Stimulated activated CD8-positive, alpha-beta memory T cell treated with anti-CD3 and anti-CD28 coated beads, Interleukin-2, amount 100 ng/mL, for 1 hour (primary cell): ENCODE measurements at places on chromosomes 4 and X.

GRCh38 chrX:292900-293897 is 12.0 kb downstream of the PLCXD1 start:
- DNase-seq = no peak

- no peak for DNase-seq
Observed at GRCh38 chr4:123986268-123986798, 589.7 kb downstream of the SPRY1 start.

- no peak for DNase-seq
Observed at GRCh38 chr4:100386270-100386669, 131.6 kb downstream of the EMCN start.

GRCh38 chr4:113189546-113189945 is 140.1 kb downstream of the ANK2 start:
- no peak for DNase-seq

GRCh38 chrX:68748030-68748429 is 80.8 kb upstream of the EFNB1 start:
- DNase-seq = no peak

GRCh38 chr4:667545-667925 is 6.5 kb downstream of the ATP5ME start:
- DNase-seq = no peak

DNA sequence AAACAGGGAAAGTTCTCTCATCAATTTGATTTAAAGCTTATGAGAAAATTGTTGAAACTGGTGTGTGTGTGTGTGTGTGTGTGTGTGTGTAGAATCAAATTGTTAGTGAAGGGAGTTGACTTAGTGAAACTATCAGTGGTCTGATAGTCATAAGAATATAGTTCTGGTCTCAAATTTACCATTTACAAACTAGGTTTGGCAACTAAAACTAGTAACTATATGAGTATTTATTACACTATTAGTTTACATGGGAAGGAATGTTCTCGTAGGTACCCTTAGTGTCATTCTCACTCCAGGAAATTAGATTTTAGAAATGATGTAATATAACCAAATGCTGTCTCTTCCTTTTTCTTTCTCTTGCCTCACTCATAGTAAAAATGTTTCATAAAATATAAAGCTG is 11.9 kb downstream of the SULT1E1 start:
- no peak for DNase-seq

GRCh38 chr4:75904076-75904475 is 1.8 kb upstream of the PPEF2 start:
- no peak for DNase-seq

- DNase-seq = no peak
Observed at GRCh38 chr4:60544981-60545380, 655.1 kb upstream of the ADGRL3 start.

DNA sequence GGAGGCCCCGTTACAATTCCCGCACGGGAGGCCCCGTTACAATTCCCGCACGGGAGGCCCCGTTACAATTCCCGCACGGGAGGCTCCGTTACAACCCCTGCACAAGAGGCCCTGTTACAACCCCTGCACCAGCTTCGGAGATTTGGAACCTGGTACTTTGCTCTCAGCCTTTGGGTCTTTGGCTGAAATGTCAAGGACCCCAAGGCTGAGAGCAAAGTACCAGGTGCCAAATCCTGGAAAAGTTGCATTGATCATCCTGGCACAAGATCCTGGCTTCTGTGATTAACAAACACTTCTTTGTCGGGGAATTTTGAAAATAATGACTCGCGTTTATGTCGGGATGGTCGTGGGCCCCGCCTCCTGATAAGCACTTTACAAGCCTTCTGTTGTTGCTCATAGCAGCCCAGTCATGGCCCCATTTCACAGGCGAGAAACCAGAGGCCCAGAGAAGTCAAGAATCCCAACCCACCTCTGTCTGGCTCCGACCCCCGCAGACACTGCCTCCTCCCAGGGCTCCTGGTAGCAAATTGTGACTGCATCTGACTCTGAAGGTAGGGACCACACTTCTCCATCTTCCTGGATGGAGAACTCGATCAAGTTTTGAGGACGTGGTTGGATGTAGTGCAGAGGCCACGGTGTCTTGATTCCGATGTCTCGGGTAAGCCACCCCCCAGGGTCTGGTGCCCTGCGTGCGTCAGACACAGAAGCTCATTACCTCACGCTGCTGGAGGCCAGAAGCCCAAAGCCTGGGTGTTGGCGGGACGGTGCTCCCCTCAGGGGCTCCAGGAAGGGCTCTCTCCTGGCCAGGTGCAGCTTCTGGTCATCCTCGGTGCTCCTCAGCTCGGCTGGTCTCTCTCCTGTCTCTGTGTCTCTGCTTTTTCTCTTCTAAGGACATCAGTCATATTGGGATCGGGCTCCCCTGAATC is 60.3 kb downstream of the ADRA2C start:
- DNase-seq = no peak

DNA sequence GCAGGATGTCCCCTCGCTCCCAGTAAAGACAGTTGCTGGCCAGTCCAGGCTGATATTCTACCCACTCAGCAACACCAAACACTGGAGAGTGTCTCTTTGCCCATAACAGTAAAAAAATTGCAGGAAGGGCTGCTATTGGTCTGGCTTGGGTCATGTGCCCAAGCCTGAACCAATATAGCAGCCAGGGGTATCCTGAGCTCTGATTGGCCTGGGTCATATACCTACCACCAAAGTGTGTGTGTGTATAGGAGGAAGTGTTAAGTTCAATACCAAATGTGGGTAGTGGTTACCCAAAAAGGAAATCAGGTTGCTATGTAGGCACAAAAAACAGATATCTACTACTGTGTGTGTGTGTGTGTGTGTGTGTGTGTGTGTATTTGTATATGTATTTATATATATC is 373.2 kb downstream of the BCOR start:
- no peak for DNase-seq

- DNase-seq = no peak
Observed at GRCh38 chrX:68936608-68937007, 107.8 kb downstream of the EFNB1 start.

DNA sequence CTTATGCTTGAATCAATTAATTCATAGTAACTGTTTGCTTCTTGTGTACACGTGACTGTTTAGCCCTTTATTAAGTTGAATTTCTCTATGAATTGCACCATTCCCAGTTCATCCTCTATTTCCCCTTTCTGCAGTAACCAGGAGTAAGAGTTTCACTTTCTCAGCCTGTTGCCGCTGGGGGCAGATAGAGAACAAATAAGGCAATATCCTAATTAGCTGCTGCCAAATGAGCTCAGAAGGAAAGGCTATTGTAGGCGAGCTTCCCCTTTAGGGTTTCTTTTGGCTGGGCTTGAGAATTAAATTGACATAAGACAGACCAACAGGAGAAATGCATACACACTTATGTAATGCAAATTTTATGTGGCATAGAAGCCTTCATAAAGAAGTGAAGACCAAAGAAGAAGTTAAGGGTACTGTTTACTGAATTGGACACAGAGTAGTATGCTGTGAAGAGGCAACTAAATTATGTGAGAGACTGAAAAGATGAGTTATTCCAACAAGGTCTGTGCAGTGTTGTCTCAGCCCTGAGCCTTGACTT is 1594.7 kb downstream of the TECRL start:
- no peak for DNase-seq

GRCh38 chr4:118340109-118340508 is 12.7 kb downstream of the PRSS12 start:
- no peak for DNase-seq

DNA sequence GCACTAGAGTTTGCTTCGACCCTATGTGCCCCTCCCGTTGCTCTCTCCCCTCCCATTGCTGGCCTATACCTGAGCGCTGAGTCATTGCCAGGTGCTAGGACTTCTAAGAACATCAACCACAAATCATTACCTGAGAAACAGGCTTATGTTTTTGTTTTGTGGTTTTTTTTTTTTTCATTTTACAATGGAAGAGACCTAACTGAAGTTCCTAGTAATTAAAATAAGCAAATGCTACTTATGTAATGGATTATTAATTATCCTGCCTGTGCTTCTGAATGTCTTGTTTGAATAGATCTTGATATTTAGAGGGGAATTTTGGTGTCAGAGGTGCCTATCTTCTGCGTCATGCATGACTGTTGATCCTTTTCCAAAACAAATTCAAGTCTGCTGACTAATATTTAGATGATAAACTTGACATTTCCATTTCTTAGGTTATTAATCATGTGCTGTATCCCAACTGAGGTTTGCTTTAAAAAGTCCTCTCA is 275.4 kb upstream of the CPEB2 start:
- no peak for DNase-seq

GRCh38 chrX:41082783-41083182 is 2.5 kb upstream of the USP9X start:
- no peak for DNase-seq

DNA sequence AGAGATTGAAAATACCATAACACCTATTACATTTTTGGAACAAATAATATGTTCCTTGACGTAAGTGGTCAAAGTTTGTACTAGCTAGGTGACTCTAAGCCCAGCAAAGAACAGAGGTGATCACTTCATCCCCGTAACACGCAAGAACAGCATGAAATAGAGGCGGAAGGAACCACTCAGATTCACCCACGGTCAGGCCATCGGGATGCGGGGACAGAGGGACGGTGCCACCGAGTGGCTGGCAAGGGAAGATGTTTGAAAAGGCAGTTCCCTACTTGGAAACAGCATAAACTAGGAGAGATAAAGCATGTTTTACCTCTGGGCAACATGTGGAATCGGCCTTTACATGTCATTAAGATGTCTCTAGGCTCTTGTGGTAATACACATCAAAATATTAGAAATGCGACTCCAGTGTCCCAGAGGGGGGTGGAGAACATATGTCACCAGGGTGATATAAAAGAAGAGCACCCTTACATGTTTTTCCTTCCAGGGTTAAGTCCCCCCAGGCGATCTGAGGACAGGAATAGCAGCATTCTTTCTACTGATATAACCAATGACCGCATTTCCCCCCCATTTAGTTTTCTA is 84.0 kb downstream of the PHKA2 start:
- DNase-seq = no peak

GRCh38 chr4:8153441-8153840 is 5.2 kb downstream of the ABLIM2 start:
- DNase-seq = no peak

GRCh38 chrX:106874075-106874474 is 29.1 kb downstream of the RIPPLY1 start:
- DNase-seq = no peak

DNA sequence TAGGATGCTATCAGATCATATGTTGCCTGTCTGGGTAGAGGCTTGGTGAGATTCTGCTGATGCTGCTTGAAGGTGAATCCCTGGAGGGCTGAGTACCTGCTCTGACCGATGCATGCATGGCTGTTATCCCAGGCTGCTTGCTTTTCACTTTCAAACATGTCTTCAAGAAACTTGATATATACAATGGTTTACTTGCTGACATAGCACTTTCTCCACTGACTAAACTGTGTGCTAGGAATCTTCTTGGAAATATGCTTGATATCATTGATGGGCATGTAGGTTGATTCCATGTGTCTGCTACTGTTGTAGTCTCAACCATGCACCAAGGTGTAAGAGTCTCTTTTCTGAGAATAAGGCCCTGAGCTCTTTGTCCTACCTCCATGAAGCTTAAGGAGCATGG is 79.6 kb upstream of the WDR1 start:
- no peak for DNase-seq

- DNase-seq = no peak
Observed at GRCh38 chr4:144363890-144364289, 223.4 kb upstream of the GYPA start.

- no peak for DNase-seq
Observed at GRCh38 chr4:146949559-146949958, 3.9 kb upstream of the TTC29 start.

GRCh38 chrX:101484135-101484534 is 1.1 kb upstream of the ARMCX4 start:
- DNase-seq = no peak

DNA sequence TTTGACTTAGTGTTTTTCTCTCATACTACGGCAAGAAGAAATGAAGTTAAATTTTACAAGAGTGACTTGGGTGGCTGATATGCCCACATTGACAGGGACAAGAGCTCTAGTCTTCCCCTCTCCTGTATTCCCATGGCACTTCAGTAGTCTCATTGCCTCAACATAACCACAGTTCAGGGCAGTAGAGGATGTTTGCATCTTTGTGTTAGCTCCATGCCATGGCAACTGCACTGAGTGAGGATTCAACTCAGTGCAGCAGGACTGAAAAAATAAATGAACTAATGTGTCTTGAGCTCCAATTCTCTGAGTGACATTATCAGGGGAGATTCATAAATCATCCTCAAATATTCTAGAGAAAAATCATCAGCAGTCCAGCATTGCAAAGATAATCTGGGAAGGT is 78.8 kb downstream of the TET2 start:
- DNase-seq = no peak

DNA sequence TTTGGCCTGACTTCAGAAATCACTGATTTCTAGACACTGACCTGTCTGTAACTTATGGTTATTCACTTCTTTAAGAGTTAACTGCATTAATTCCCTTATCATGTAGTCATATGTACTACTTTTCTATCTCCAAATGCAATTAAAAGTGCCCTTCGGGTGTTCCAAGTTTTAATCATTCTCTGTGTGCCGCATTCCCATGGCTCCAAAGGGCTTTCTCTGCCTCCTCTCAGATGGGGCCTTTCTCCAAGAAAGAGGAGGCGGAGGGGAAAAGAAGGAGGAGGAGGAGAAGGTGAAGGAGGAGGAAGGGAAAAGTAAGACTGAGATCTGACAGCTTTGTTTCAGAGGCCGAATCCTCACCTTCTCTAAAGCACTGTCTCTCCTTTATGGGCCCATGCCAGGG is 325.8 kb downstream of the LDB2 start:
- no peak for DNase-seq

GRCh38 chr4:170446782-170447181 is 357.0 kb upstream of the AADAT start:
- no peak for DNase-seq
